T-cell (primary cell): ENCODE measurements at places on chromosomes 4 and X.

- DNase-seq, result no peak
Observed at GRCh38 chr4:16597845-16598596, 300.4 kb downstream of the LDB2 start.

DNA sequence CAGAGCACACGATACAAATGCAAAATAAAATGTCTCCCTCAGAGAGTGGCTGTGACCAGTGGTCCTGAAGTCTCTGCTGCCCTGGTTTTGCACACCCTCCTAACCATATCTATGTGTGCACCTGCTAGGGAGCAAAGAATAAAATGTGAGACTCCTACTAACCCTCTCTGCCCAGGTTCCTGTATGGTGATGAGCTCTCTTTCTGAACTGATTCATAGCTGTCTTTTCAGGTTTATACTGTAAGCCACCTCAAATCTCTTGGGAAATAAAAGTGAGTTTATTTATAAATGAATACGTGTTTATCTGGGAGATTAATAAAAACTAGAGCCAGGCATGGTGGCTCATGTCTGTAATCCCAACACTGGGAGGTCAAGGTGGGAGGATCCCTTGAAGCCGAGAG, 126.0 kb upstream of the RBPJ start:
- no peak for DNase-seq

GRCh38 chr4:11485926-11486325, 57.2 kb upstream of the HS3ST1 start:
- no peak for DNase-seq

GRCh38 chr4:105808750-105809041, 86.6 kb upstream of the NPNT start:
- no peak for DNase-seq

DNA sequence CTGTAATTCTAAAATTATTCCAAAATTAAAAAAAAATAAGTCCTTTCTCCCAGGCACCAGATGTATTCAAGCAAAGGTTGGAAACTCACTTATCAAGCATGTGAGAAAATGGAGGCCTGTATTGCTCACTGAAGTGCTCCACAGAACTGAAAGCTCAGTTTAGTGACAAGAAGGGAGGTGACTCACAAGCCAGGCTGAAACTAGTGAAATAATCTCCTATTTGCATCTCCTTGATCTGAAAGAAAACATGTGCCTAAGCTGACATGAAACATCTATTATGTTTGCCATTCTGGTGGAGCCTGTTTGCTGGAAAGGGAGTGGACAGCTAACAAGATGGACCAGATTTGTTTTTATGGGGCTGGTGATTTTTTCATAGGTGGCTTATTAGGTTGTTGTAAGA, 54.0 kb upstream of the AMELX start:
- no peak for DNase-seq

- DNase-seq, result no peak
Observed at GRCh38 chr4:27442146-27442545, 581.5 kb downstream of the STIM2 start.

DNA sequence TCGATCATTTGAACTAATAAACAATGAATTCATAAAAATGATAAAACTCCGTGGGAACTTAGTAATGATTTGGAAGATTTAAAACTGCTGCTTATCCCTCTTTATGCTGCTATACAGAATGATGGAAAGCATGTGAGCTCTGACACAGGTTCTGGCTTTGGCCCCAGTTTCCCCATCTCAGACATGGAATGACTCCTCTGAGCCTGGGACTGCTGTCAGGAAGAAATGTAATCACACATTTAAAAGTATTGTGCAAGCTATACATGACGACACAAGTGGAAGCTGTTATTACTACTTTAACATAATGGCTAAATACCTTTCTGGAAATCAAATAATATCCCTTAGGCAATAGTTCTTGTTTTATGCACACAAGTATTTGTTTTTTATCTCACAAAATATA, 161.7 kb downstream of the DCHS2 start:
- no peak for DNase-seq

GRCh38 chr4:188869581-188869980, 730.3 kb downstream of the TRIML1 start:
- DNase-seq, result no peak

- DNase-seq, result no peak
Observed at GRCh38 chr4:1685235-1686150, 1.4 kb upstream of the FAM53A start.

DNA sequence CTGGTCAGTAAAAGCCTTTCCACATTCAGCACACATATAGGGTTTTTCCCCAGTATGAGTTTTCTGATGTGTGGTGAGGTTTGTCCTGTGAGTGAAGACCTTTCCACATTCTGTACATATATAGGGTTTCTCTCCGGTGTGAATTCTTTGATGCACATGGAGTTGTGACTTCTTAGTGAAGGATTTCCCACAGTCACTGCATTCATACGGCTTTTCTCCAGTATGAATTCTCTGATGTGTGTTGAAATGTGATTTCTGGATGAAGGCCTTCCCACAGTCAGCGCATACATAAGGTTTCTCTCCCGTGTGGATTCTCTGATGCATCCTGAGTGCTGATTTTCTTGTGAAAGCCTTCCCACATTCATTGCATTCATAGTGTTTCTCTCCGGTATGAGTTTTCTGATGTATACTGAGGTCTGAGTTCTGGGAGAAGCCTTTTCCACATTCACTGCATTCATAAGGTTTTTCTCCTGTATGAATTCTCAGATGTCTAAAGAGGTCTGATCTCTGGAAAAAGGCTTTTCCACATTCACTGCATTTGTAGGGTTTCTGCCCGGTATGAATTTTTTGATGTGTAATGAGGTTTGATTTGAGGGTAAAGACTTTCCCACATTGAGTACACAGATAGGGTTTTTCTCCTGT, 34.7 kb downstream of the ZNF41 start:
- no peak for DNase-seq

DNA sequence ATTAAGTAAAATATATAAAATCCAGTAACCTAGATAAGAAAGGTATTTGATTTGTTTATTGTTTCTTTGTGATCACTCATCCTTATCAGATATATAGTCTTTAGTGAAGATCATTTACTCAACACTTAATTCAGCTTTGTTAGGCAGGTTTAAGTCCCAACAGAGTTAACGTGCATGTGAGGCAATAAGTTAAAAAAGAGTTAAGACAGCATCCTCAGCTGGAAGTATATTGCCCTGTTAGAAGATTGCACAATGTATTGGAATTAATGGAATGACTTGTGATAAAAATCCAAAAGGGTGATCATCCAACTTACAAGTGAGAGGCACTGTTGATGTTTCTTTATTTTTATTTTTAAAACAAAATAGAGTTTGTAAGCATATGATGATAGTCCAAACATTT, 1162.1 kb downstream of the RAPGEF2 start:
- DNase-seq, result no peak

- no peak for DNase-seq
Observed at GRCh38 chr4:125582302-125582701, 267.5 kb downstream of the FAT4 start.

- no peak for DNase-seq
Observed at GRCh38 chrX:26613956-26614355, 398.0 kb downstream of the MAGEB5 start.

GRCh38 chr4:67201334-67201733, 344.0 kb downstream of the CENPC start:
- DNase-seq, result no peak

- peak; percentile 6 for DNase-seq
Observed at GRCh38 chrX:17860811-17861488, at the start of gene RAI2. TSS of gene RAI2 (minus strand) at chrX:17861298. CDS start at chrX:17802010, 59,288 bp downstream.

- DNase-seq, result no peak
Observed at GRCh38 chr4:73661646-73662119, 41.4 kb upstream of the RASSF6 start.

DNA sequence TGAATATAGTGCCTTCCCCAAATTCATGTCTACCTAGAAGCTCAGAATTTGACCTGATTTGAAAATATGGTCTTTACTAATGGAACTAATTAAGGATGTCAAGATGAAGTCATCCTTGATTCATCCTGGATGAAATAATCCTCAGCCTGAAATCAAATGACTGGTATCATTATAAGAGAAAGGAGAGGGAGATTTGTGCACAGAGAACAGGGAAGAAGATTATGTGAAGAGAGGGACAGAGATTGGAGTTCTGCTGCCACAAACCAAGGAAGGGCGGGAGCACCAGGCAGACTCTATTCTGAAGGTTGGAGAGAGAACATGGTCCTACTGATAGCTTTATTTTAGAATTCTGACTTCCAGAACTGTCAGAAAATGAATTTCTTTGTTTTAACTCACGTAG, 680.9 kb upstream of the AADAT start:
- no peak for DNase-seq

DNA sequence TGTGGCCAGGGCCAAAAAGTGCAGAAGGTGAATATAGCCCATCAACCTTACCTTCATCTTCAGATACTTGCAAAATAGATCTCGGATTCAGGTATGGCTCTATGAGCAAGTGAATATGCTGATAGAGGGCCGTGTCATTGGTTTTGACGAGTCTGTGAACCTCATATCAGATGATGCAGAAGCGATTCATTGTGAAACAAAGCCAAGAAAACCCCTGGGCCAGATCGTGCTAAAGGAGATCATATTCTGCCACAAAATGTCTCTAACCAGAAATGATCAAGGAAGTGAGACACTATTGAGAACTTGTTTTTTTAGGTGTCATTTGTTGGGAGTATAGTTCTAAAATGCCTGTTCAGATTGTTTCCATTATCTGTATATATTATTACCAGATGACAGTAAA, 48.3 kb downstream of the PDK3 start:
- DNase-seq, result no peak

GRCh38 chr4:153831245-153831644, 42.4 kb upstream of the SFRP2 start:
- DNase-seq, result no peak

DNA sequence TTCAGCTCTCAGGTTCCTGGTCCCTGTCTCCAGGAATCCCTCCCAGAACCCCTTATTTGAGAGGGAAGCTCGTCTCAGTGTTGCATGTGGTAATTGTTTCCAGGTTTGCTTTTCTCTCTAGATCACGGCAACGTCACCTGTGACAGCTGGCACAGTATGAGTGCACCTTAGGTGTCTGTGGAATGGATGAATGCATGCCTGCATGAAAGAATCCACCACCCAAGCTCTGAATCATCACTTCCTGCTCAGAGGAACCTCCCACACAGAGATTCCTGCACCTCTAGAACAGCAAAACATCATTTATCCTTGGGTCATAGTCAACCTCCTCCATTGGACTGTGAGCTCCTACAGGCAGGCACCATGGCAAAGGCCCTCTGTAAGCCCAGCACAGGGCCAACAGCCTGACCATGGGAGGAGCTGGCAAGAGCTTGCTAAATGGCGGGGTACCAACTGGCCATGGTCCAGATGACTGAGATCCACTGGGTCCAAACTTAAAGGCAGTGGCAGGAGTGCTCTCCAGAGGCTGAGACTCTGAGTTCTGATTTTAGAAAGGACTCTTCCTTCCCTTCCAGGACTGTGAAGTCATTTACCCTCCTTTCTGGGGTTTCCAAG, 116.2 kb downstream of the SLC2A9 start:
- no peak for DNase-seq
